COR-L47 (cell line): ENCODE measurements at places on chromosomes 12 and 14.

DNA sequence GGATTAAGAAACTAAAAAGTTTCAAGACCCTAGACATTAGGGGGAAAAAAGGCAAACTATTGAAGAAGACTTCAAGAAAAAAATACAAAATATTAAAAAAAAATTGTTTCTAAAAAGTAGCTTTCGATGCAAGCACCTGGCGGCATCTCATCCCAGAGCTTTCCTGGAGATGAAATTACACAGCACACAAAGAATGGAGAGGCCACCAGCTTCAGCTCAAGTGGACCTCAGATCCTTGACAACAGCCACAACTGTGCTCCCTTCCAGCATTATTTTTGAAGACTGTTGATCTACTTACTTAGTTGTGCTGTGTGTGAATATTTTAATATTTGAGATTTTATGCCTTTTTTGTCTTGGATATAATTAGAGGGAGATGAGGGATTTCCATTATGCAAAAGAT lies 479.0 kb downstream of the GLT1D1 start:
- DNase-seq = no peak

DNA sequence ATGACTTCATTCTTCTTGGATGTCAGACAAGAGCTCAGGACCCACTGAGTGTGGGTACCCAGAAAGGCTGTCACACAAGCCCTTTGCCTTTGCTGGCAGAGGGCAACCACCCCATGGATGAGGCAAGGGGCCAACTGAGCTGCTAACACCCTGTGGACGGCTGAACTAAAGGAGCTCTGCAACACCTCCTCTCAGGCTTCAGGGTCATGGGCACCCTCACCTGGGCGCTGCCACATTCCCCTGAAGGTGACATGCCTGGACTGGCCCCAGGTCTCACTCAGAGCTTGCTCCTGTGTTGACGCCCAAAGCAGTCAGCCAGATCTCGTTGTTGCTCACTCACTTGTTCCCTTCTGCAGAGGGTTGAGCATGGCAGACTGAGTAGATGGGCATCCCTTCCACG lies 336.8 kb upstream of the TMEM132C start:
- no peak for DNase-seq

DNA sequence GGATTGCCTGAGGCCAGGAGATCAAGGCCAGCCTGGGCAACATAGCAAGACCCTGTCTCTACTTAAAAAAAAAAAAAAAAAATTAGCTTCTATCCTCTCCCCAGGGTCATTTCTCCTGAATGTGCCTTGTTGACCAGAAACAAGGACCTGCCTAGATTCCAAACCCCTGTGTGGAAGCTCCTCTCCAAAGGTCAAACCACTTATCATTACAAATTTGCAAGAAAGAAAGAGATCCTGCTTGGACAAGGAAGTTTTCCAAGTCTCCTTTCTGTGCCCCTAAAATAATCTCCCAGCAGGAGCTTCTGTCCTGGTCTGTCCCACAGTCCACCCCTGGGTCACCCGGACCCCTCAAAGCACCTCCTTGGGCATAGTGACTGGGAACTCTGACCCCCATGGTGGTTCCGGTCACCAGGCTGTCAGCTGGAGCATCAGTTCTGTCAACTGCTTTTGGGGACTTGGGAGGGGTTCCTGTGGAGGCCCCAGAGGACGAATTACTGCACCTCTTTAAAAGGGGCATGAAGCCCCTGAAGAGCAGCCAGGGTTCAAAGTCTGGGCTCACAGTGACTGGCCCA lies 38.4 kb downstream of the ACTN1 start:
- no peak for DNase-seq

- DNase-seq = no peak
Measured at GRCh38 chr12:94244165-94245133, 96.1 kb downstream of the PLXNC1 start.

DNA sequence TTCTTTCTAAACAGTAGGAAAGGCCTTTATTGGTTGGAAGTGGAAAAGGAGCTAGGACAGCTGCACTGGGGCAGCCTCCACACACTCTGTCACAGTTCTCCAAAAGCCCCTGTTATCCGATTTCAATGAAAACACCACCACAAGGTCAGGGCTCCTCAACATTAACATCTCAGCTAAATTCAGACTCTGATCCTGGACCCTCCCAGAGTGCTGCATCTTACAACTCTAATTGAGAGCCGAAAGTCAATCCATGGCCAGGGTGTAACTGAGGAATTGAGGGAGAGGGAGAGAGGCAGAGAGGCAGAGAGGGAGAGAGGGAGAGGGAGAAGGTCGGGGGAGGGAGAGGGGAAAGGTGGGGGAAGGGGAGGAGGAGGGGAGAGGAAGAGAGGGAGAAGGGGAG lies 32.1 kb downstream of the DICER1 start:
- no peak for DNase-seq

- no peak for DNase-seq
Measured at GRCh38 chr12:104971306-104971705, 13.2 kb upstream of the SLC41A2 start.

DNA sequence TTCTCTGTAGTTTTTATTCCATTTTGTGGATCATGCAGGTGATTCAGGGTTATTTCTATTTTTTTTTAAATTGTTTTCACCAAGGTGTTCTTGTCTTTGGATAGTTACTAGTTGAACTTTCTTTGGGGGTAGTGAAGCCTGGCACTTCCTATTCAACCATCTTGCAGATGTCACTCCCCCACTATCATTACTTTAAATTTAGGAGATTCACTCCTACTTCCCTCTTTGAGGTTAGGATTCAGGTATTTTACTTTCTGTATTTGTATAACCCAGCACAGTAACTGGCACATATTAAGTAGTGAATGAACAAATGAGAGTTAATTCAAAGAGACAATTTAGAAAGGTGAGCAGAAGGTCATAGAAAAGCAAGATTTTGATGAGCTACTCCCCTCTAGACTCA lies 255.6 kb downstream of the ATP23 start:
- no peak for DNase-seq

DNA sequence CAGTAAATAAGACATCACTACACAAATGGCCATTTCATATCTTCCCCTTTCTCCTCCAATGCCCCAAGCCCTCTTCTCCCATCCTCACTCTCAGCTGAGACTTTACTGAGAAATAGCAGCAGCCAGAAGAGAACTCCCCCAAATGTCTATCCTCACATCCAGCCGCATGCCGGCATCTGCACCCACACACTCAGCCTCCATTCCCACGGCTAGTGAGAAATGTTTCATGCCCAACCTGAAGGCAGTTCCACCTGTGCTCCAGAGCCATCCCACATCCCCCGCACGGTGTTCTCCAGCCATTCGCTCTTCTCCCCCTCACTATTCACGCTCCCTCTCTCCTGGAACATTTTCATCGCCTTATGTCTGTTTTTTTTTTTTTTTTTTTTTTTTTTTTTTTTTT lies 208.7 kb upstream of the DIO3 start:
- DNase-seq = no peak

- DNase-seq = peak; percentile 23
Measured at GRCh38 chr14:77124345-77125280, 17.0 kb downstream of the ZDHHC22 start.

DNA sequence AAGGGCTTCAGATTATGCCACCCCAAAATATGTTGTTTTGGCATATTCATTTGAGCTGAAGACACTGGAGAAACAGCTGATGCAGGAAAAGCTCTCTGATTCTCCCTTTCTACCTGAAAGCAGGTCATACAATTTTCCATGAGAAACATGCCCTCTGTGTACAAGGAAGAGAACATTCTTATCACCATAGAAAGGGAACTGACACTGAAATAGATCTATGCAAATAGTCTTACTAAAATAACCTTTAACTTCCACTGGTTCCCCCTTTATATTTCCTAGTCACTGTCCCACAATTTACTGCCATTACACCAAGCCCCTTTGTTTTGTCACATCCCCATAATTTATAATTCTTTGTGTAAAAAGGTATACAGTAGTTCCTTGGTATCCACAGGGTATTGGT lies 9.6 kb upstream of the PHC1 start:
- no peak for DNase-seq

- no peak for DNase-seq
Measured at GRCh38 chr14:92932448-92933395, 9.8 kb downstream of the CHGA start.

DNA sequence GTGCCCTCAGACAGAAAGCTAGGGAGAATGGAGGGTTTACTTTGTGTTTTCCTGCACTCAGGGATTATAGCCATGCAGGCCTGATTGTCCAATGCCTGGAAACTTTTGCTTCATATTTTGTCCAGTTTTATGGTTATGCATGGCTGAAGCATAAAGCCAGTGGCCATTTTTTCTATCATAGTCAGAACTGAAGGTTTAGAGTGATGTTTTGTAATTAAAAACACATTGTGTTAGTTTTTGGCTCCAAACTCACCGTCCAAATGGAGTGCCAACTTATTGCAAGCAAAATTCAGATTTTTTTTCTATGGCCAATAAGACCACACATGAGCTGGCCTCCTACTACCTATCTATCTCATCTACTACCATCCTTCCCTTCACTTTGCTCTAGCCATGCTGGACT lies 40.2 kb upstream of the ATP2B1 start:
- DNase-seq = no peak

DNA sequence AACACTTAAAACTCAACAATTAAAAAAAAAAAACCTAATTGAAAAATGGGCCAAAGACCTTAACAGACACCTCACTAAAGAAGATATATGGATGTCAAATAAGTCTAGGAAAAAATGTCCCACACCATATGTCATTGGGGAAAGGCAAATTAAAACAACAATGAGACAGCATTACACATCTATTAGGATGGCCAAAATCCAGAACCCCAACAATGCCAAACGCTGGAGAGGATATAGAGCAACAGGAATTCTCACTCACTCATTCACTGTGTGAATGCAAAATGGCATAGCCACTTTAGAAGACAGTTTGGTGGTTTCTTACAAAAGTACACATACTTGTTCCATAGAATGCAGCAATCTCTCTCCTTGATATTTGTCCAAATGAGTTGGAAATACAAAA lies 173.7 kb downstream of the SLC25A21 start:
- DNase-seq = no peak

- no peak for DNase-seq
Measured at GRCh38 chr12:11876307-11876706, 194.4 kb upstream of the BCL2L14 start.

DNA sequence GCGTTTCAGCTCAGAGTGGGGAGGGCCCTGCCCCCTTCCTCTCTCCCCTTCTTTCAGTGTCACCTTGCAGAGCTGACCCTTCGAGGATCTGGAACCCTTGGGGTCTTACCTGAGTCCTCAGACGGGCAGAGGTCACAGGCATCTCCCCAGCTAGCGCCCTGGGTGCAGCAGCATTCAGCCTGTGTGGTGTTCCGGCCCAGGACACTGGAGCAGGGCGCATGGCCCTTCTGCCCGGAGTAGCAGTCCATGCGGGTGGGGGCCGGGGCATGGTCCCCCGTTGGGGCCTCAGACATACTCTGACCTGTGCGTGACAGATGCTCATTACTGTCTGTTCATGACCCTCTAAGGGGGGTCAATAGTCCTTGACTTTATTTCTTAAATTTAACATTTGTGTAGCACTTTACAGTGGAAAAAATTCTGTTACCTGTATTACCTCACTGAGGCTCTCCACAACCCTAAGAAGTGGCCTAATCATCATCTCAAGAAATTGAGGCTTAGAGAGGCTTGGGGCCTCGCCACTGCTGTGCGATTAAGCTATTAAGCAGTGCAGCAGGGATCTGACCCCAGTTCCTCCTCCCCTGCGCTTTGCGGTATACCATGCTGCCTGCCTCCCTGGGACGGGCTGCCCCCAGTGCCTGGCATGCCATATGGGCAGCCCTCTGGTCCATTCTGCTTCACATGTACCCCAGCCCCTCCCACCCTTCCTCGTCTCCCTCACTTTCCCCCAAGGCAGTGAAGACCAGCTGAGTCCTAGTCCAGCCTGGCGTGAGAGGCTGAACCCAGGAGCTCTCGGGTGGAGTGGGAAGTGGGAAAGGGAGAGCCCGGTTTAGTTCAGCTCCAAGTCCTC lies 11.5 kb downstream of the ISCA2 start:
- DNase-seq = no peak
